ENCODE measurements at places on chromosomes 11 and 22. TPM values are rescaled to one million over a fixed set of nuclear protein-coding genes. Genes with fewer than 3 reads are reported as not detected.

GRCh38 chr11:12685229-12685628, 11.0 kb downstream of the TEAD1 start:
- no peaks in the 10 kb centered on the region for H3K36me3 ChIP-seq
- peaks cover 60% of the 10 kb centered on the region for H3K4me1 ChIP-seq
- no peak overlapping the region for H3K4me3 ChIP-seq
- no peaks in the 10 kb centered on the region for H3K27me3 ChIP-seq
- peak overlapping the region; percentile 78 for H3K27ac ChIP-seq
- no peak for DNase-seq

DNA sequence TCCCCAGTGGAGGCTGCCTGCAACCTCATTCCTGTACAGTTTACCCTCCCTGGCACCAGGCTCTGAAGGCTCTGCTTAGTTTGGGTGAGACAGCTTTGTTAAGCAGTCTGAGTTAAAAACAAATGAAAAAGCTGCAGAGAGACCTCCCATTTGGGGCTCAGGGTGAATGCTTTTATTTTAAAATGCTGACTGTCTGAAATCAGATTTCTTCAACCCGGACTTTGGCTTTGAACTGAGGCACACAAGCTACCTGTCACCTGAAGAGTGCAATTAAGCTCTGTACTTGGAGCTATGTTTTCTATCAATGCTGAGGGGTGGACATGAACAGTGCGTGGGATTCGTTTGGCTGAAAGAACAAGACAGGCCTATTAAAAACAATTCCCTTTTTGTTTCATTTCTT, 217.5 kb upstream of the SORL1-AS1 start:
- DNase-seq: no peak
- no peaks in the 10 kb centered on the region for H3K36me3 ChIP-seq
- no peaks in the 10 kb centered on the region for H3K27me3 ChIP-seq
- peaks cover 48% of the 10 kb centered on the region for H3K4me1 ChIP-seq
- peak overlapping the region; percentile 79 for H3K27ac ChIP-seq

GRCh38 chr11:21921151-21921550, 271.7 kb upstream of the ANO5 start:
- no peaks in the 10 kb centered on the region for H3K27me3 ChIP-seq
- H3K27ac ChIP-seq: no peak overlapping the region
- H3K4me3 ChIP-seq: no peak overlapping the region
- no peaks in the 10 kb centered on the region for H3K4me1 ChIP-seq

DNA sequence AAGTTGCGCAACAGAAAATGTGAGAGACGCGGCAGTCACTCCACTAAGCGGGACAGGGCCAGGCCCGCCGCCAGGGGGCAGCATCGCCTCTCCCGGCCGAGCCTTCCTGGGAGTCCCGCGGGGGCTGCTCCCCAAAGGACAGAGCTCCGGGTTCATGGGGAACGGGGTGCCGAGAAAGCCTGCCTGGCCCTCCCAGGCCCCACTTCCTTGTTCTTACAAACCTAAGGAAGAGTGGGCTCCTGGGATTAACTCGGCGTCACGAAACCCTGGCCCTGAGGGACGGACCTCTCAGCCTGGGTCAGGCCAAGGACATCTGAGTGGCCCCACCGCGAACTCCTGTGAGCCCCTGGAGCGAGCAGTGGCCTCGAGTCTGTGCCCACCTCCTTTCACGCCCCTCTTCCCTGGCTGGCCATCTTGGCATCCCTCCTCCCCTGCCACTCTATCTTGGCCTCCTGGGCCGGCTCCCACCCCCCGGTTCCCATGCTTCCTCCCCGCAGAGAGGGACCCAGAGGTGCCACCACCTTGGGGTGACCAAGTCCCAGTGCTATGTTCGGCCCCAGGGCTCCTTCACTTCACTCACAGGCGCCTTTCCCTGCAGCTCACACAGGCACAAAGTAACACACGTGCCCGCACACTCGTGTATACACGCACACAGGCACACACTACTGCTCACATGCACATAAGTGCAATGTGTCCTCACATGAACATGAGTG, 99.9 kb upstream of the FGF3 start:
- H3K4me3 ChIP-seq: peak overlapping the region; percentile 14
- H3K27me3 ChIP-seq: no peaks in the 10 kb centered on the region
- no peaks in the 10 kb centered on the region for H3K36me3 ChIP-seq
- peak overlapping the region; percentile 99 for H3K27ac ChIP-seq
- H3K4me1 ChIP-seq: peaks cover 53% of the 10 kb centered on the region
- peak; percentile 29 for DNase-seq

GRCh38 chr22:40673017-40673416, 6.3 kb upstream of the MCHR1 start:
- no peak overlapping the region for H3K27ac ChIP-seq
- no peak for DNase-seq
- no peak overlapping the region for H3K4me3 ChIP-seq
- peaks cover 5% of the 10 kb centered on the region for H3K4me1 ChIP-seq

DNA sequence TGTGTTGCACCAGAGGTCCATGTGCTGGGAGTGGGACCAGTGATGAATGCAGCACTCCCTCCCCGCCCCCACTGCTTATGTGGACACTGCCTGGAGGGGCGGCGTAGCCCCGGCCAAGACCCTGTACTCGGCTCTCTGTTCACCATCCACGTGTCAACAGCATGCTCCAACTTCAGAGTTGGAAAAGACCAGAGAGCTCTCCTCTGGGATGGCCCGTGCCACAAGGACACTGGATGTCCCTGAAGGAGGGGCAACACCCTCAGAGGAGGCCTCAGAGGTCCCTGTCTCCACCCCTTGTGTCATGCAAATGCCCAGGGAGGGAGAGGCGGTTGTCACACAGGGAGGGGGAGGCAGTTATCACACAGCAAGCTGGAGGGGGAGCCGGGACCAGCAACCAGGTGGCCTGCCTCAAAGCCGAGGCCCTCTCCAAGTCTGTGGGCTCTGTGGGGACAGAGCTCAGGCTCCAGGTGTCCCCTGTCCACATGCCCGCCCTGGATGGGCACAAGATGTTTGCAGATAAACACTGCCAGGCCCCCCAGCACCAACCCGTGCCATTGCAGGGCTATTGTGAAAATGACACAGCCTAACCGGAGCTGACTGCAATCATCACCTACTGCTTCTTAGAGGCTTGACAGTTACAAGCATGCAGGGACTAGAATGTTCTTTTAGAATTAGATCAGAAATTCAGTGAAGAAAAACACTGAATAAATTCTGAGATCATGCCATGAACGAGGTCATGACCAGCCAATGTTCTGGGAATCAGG, 121.1 kb downstream of the PHF21B start:
- H3K4me1 ChIP-seq: no peaks in the 10 kb centered on the region
- H3K27me3 ChIP-seq: no peaks in the 10 kb centered on the region

DNA sequence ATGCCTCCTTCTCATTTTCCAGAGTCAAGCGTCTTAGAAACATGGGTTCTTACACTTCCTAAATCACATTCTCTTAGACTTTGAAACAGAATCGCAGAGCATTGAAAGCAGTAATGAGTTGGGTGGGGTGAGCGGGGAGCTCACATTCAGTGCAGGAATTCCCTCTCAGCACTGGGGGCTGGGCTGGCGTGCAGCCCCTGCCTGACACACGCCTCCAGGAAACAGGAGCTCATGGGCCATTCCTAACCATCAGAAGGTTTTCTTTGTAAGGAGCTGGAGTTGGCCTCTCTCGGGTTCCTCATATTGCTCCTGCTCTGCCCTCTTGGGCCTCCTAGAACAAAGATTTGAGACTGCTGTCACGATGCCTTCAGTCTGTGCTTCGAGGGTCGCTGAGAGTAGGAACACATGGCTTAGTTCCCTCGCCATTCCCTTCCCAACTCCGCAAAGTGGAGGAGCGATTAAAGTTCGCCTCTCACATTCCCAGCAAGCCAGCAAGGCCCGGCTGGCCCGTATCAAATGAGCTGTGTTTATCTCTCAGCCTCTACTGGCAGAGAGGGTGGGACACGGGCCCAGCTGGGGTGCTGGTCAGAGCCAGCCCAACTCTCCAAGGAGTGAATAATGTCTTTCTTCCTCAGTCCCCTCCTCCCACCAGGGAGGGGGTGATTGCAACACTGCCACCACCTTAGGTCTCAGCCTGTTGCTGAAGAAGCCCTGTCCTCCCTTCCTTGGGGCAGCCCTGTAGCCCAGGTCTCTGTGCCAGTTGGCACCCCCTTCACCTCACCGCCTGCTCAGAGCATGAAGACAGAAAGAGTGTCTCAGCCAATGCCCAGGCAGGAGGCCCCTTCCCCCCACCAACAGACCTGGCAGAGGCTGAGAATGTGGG, 10.4 kb downstream of the CHRDL2 start:
- no peaks in the 10 kb centered on the region for H3K36me3 ChIP-seq
- peaks cover 49% of the 10 kb centered on the region for H3K4me1 ChIP-seq
- peak; percentile 40 for DNase-seq
- H3K27me3 ChIP-seq: no peaks in the 10 kb centered on the region
- no peak overlapping the region for H3K4me3 ChIP-seq
- H3K27ac ChIP-seq: peak overlapping the region; percentile 77

DNA sequence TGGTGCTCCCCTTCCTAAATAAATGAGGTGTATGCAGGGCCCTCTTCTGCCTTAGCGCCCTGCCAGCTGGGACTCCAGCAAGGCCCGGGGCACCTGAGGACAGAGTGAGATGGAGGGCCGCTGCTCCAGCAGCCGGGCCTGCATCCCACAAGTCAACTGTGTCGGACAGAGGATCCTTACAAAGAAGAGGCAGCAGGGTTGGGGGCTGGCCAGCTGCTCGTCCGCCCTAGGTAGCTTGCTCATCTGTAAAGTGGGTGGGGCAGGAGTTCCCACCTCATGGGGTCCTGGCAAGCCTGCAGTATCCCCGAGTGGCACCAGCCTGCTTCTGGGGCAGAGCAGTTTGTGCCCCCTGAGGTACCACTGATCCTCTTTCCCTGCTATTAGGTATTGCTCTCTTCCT, 7.6 kb downstream of the TMEM121B start:
- no peak overlapping the region for H3K27ac ChIP-seq
- peaks cover 16% of the 10 kb centered on the region for H3K36me3 ChIP-seq
- no peaks in the 10 kb centered on the region for H3K27me3 ChIP-seq

GRCh38 chr22:46393873-46394272, 58.4 kb downstream of the TRMU start:
- no peak for DNase-seq
- no peaks in the 10 kb centered on the region for H3K36me3 ChIP-seq
- H3K4me3 ChIP-seq: no peak overlapping the region
- no peak overlapping the region for H3K27ac ChIP-seq

- H3K4me1 ChIP-seq: peaks cover 29% of the 10 kb centered on the region
- H3K27me3 ChIP-seq: no peaks in the 10 kb centered on the region
- H3K4me3 ChIP-seq: no peak overlapping the region
- DNase-seq: peak; percentile 45
Observed at GRCh38 chr11:79413268-79413667, 27.6 kb downstream of the TENM4 start.

DNA sequence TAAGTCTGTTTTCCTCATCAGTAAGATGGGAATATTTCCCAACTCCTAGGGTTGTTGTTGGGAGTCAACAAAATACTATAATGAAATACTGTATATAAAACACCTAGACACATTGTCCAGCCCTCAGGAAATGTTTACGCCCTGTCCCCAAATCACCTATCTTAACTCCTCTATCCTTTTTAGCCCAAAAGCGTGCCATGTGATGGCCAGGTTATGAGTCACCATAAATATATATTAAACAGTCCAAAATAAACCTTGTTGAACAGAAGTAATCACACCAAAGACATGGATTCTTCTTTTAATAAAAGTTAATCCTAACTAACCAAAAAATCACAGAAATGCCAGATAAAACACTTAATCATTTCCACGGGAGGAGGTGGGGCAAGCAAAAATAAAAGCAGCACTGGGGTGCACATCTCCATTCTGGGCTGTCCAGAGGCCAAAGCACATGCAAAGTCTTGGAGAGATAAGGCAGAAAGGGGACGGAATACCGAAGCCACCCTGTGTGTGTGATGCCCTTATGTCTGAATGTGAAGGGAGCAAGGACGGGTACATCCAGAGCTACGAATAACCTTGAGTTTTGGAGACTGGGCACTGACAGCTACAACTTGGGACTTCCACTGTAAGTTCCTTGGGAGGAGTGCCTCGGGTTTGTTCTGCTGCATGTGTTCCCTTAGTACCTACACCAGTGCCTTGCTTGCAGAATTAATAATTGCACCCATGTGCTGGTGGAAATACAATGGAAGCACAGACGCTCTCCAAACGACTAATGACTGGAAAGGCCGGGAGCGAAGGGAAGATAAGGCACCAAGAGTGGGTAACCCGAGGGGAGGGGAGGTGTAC, 1.1 kb downstream of the OSBP start:
- DNase-seq: no peak
- peak overlapping the region; percentile 95 for H3K4me3 ChIP-seq
- H3K36me3 ChIP-seq: peaks cover 6% of the 10 kb centered on the region

GRCh38 chr22:47065756-47066615, 303.5 kb downstream of the TBC1D22A start:
- H3K27me3 ChIP-seq: no peaks in the 10 kb centered on the region
- H3K4me1 ChIP-seq: no peaks in the 10 kb centered on the region
- no peak overlapping the region for H3K4me3 ChIP-seq

GRCh38 chr22:31607696-31608095, 54.3 kb downstream of the PISD start:
- no peak overlapping the region for H3K27ac ChIP-seq
- H3K4me3 ChIP-seq: no peak overlapping the region
- DNase-seq: no peak
- H3K4me1 ChIP-seq: no peaks in the 10 kb centered on the region
- H3K27me3 ChIP-seq: no peaks in the 10 kb centered on the region

GRCh38 chr11:63448646-63449045, 42.3 kb downstream of the PLAAT5 start:
- H3K27me3 ChIP-seq: no peaks in the 10 kb centered on the region
- no peaks in the 10 kb centered on the region for H3K36me3 ChIP-seq
- no peak overlapping the region for H3K4me3 ChIP-seq
- H3K27ac ChIP-seq: no peak overlapping the region

- DNase-seq: no peak
- H3K4me1 ChIP-seq: peaks cover 6% of the 10 kb centered on the region
- H3K36me3 ChIP-seq: no peaks in the 10 kb centered on the region
- H3K27ac ChIP-seq: no peak overlapping the region
- H3K27me3 ChIP-seq: no peaks in the 10 kb centered on the region
Observed at GRCh38 chr11:66722745-66723651, 6.0 kb downstream of the SPTBN2 start.

DNA sequence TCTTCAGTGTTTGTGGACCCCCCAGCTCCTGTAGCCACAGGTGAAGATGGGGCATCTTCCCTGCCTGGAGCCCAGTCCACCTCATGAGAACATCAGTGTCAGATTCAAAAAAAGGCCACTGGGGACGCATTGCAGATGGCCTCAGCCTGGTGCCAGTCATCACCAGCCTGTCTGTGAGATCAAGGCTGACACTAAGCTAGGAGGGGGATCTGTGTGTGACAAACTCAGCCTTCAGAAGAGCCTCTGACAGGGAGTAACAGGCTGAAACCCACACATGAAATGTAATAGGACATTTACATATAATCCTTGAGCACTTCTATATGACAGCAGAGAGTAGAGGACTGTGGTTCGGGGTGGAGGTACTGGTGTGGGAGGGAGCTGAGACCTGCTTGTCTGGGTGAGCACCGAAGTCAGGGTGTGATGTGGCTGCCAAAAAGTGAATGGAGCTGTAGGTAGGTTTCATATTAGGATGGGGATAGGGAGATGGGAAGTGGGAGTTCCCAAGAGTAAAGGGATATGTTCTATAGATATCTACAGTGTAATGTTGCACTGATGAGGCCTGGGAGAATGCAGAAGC, 20.5 kb upstream of the CCDC134 start:
- DNase-seq: no peak
- H3K27ac ChIP-seq: no peak overlapping the region
- H3K36me3 ChIP-seq: no peaks in the 10 kb centered on the region
- H3K27me3 ChIP-seq: no peaks in the 10 kb centered on the region
- no peak overlapping the region for H3K4me3 ChIP-seq
- H3K4me1 ChIP-seq: no peaks in the 10 kb centered on the region

The XKR3 gene
- not detected for total RNA-seq

The ART5 gene
- total RNA-seq: not detected
